A549 treated with ZK216348 at 1 μM for 4 hours (cell line): ENCODE measurements at places on chromosomes 5 and 9. TPM values are rescaled to one million over a fixed set of nuclear protein-coding genes. Genes with fewer than 3 reads are reported as not detected.

Gene ADAMTS2
- 0.07 to 0.16 TPM (median 0.09 TPM) in 4 of 5 replicates, not detected in the other for total RNA-seq

Gene ADGRV1
- total RNA-seq: 0.57 to 0.91 TPM (median 0.78 TPM) in 5 replicates

Gene NFX1
- total RNA-seq: 28.5 to 33.2 TPM (median 30.4 TPM) in 5 replicates

Gene GCNT4
- total RNA-seq: 0.33 to 0.72 TPM (median 0.34 TPM) in 5 replicates

Gene ACTBL2
- 0.09 to 0.12 TPM in 2 of 5 replicates, not detected in the others for total RNA-seq
